ENCODE measurements at places on chromosomes 2 and 18.
A peak's percentile ranks its signal among the peaks of the same experiment; 100 is the strongest.

DNA sequence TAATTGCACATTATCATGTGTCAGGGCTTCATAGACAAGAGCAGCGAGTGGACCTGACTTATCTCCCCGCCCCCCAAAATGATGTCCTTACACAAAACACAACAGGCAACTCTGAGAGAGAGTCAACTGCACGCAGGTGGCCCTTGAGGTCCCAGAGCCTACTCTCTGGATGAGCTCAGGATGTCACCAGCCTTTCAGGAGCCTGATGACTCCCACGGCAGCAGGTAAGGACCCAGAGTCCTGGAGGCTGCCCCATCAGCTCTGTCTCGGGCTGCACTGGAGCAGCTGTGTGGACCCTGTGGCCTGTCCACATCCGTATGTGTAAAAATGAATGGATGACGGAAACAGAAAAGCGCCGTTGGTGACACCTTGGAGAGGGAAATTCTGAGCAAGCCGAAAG lies 130.9 kb downstream of the HDAC4 start:
- DNase-seq: no peak

GRCh38 chr2:68537809-68538208 lies 70.4 kb downstream of the APLF start:
- DNase-seq: peak; percentile 54

DNA sequence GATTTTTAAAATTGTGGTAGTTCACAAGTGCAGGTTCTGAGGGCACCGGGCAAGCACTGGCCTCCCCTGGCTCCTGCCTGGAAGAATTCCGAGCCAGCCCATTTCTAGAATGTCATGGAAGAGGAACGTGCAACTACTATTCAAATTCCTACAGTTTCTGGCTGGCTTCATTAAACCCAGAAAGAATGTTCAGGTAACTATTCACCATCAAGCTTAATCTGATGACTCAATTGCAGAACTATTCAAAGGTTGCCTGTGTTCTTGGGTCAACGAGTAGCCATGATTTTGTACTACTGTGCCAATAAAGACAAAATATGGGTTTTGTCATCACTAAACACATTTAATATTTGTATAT lies 14.3 kb upstream of the MFF start:
- no peak for DNase-seq

DNA sequence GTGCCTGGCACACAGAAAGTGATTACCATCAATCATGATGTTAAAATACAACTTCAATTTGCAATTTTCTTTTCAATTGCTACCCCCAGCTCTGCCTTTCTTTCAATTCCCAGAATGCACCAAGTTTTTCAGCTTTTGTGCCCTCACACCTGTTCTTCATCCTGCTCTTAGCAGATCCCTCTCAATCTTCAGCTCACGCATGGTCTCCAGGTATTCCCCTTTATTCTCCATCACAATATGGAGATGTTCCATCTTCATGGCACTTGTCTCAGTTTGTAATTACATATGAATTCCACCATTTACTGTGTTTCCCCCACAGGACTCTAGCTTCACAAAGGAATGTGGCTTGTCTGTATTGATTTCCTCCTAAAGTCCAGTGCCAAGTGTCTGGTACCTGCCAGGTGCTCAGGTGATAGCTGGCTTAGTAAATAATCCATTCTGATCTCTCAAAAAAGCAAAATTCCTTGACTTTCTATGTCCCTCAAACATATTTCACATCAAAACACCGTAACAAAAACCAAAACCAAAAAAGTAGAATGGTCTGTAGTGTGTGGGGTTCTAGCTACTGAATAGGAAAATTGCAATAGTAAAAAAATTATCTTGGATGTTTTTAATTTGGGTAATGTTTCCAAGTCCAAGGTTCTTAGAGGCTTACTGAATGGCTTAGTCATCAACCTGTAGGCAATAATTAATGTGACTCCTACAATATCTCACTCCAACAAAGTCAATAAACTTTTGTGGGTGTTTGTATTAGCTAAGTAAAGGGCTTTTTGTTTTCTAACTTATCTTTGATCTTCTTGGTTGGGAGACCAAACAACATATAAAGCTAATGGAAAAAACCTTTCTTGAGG lies 2.9 kb upstream of the INSIG2 start:
- no peak for DNase-seq

- no peak for DNase-seq
Measured at GRCh38 chr2:238791354-238791753, 56.5 kb upstream of the TWIST2 start.

- no peak for DNase-seq
Measured at GRCh38 chr2:102367331-102367971, 11.9 kb downstream of the IL18R1 start.

- no peak for DNase-seq
Measured at GRCh38 chr2:168211664-168212163, 35.7 kb downstream of the STK39 start.

DNA sequence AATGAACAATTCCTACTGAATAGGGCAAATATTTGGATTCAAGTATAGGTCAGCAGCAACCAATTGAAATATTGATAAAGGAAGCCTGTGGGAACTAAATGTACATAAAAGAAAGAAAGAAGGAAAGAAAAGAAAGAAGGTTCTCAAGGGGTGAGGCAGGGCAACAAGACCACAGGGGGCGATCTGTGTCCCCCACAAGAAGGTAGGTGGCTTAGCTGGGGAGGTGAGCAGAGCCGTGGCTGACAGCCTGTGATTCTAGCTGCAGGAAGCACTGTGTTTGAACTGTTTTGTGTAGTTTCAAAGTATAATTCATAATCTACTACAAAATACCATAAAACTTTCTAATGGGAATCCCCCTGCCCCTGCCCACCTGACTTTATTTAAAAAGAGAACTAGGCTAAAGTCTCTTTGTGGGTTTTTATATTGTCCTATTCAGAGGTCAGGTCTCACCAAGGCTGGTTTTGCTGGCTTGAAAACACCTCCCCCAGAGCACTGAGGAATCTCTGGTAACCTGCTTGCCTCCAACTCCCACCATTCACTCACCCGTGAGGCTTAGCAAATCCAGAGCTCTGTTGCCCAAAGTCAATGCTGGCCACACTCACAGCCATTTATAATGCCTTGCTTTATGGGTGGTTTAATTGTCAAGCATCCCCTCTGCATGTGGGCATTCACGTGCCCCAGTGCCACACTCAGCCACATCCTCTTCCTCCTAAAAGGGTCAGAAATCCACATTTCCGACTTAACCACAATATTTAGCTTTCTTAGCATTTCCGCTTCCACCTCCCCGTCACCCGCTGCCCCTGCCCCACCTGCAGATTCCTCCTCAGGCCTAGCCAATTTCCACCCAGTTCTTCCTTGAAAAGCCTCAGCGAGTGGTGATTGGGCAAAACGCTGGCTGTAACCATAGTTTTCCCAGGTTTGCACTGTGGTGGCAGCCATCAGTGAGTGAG lies 36.4 kb upstream of the LMAN1 start:
- no peak for DNase-seq

- no peak for DNase-seq
Measured at GRCh38 chr18:49723648-49724180, 89.6 kb downstream of the ACAA2 start.

DNA sequence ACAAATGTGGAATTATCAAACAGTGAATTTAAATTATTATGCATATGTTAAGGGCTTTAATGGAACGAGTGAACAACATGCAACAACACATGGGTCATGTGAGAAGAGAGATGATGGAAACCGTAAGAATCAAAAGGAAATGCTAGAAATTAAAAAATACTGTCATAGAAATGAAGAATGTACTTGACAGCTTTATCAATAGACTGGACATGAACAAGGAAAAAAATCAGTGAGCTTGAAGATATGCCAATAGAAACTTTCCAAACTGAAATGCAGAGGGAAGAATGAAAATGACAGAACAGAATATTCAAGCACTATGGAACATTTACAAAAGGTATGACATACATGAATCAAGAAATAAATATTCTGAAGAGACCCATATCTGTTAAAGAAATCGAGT lies 117.7 kb upstream of the KCNJ3 start:
- DNase-seq: no peak

DNA sequence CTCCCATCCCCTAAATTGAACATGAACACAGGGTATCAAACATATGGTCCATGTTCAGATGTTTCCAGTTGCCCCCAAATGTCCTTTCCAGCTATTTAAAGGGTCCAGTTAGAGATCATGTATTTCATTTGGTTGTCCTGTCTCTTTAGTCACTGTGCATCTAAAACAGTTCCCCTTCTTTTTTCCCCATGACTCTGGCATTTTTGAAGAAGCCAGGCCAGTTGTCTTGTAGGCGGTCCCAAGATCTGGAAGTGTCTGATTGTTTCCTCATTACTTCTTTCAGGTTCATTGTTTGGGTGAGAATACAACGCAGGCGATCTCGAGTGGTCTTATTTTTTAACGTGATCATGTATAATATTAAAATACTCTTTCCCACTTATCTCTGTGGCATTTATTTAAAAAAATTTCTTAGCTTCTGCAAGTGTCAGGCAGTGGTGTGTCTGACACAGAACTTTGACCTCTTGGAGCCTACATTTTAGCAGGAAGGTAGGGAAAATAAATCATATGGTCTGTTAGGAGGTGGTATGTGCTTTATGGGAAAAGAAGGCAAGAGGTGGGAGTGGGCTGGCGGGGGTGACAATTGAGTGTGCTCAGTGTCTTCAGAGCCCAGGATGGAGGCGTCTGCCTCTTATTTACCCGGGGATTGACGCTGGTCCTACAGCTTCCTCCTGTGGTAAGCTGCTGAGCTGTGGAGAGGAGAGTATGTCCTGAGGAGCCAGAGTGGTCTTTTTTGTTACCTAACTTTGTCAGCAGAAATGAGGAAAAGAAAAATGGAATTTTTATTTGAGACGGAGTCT lies 8.1 kb downstream of the RAB31 start:
- peak; percentile 65 for DNase-seq

- no peak for DNase-seq
Measured at GRCh38 chr2:173354073-173354581, 545 bp upstream of the CDCA7 start.

- no peak for DNase-seq
Measured at GRCh38 chr2:234249873-234250272, 199.4 kb downstream of the SPP2 start.

- no peak for DNase-seq
Measured at GRCh38 chr2:136909777-136910176, 144.4 kb downstream of the THSD7B start.

- no peak for DNase-seq
Measured at GRCh38 chr18:22179174-22179573, 9.8 kb downstream of the GATA6 start.

- no peak for DNase-seq
Measured at GRCh38 chr2:9326975-9327374, 96.4 kb downstream of the ITGB1BP1 start.

DNA sequence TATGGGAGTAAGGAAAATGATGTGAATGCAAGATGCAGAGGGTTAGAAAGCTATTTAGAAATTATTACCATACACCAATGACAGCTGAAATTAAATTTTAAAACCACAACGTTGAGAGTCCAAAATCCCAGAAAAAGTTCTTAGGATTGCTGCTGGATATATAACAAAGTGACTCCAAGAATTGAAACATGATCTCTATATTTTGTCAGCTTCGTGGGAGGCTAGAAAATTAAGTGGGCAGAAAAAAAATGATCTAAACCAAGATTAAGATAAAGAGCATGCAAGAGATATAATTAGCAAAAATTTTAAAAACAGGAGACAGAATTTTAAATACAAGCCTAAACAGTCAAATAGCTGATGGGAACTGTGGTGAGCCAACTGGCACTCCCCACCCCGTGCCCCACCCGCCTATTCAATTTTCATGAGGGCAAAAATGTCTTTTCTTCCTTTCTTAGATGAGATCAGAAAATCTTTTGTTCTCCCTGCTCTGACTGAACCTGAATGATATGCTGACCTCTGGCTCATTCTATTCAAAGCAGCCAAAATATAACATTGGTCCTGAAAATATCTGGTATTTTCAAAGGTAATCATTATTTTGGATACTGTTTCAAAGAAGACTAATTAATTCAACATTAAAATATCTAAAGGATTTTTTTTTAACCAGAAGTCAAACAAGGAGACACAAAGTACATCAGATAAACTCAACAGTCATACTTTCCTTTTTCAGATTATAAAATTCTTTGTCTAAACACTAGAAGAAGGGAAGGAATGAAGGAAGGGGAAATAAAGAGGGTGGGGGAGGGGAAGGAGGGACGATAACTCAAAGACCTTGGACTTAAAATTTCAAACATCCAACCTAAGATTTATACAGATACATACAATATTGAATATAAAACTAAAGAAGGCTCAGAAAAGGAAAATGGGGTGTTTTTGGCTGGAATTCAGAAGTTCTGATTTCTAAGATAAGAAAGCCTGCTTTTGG lies 12.2 kb downstream of the KANSL3 start:
- DNase-seq: no peak

GRCh38 chr2:85792783-85793441 lies 39.1 kb downstream of the ATOH8 start:
- DNase-seq: no peak

- DNase-seq: no peak
Measured at GRCh38 chr2:105104208-105104731, 66.4 kb downstream of the MRPS9 start.

GRCh38 chr2:174247474-174248186 lies 702 bp downstream of the OLA1 start:
- peak; percentile 24 for DNase-seq

- no peak for DNase-seq
Measured at GRCh38 chr2:202681688-202682205, 47.0 kb downstream of the FAM117B start.

DNA sequence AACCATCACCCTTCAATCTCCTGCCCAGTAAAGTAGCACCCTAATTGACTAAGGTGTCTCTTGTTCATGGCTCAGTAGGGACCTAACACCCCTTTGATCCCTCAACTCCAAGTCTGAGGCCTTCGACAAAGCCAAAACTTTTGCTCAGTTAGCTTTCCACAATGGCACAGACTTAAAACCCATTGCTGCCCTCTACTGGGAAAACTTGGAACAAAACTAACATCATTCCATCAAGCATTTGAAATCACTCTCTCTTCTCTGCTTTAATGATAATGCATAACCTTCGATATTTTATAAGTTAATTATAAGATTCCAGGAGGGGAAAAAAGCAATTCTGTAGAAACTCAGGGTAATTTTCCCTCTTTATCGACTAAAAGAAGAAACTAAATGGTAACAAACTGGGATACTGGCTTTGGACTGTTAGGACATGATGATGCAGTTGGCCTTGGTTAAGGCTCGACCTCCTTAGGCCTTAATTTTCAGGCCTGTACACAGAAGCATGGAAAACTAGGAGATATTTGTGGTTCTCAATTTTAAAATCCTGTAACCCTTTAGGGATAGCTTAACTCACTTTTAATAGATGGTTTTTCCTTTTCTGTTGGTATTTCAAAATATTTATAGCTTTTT lies 127.8 kb downstream of the STK39 start:
- DNase-seq: peak; percentile 69

- DNase-seq: peak; percentile 65
Measured at GRCh38 chr2:68689553-68690537, 44.8 kb upstream of the ARHGAP25 start.

DNA sequence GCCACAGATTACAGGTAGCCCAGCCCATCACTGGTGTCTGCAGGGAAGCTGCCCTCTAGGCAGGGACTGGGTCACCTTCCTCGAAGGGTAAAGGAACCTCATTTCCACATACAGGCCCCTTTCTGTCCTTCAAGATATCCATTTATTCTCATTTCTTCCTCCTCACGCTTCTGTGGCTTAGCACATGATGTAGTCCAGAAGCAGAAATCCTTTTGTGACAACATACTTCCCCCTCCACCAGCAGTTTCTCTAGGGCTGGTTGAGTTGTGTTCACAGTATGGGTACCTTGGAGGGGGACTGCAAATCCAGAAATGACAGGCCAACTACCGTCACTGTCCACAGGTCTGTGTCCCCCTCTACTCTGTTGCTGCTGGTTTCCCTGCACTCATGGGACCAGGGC lies 364.9 kb downstream of the ANAPC1 start:
- peak; percentile 56 for DNase-seq
